Activated CD4-positive, alpha-beta T cell treated with anti-CD3 and anti-CD28 coated beads for 1 hour (primary cell): ENCODE measurements at places on chromosomes 1 and 21.

- no peak for DNase-seq
These were observed 31.0 kb downstream of the DDX20 start for GRCh38 chr1:111786669-111787207.

GRCh38 chr1:108000184-108000583, 35.2 kb upstream of the VAV3 start:
- no peak for DNase-seq

DNA sequence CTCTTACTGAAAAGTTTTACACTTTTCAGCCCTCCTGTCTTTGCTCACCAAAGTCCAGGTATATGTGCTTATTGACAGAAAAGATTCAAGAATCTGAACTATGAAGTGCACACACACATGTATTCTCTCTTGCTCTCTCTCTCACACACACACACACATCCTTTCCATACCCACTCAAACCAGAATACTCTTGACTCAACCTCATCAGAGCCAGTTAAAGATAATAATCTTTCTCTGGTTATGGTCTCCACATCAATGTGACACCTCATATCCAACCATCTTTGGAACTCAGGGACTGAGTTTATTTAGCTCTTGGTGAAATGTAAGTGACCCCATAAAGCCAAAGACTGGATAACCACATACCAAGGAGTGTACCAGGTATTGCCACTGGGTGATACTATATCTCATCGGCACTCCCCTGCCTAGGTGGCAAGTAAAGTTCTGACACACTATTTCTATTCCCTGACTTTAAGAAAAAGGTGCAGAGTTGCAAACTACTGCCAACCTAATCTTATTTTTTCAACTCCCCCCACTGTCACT, 24.9 kb upstream of the RGS8 start:
- no peak for DNase-seq

DNA sequence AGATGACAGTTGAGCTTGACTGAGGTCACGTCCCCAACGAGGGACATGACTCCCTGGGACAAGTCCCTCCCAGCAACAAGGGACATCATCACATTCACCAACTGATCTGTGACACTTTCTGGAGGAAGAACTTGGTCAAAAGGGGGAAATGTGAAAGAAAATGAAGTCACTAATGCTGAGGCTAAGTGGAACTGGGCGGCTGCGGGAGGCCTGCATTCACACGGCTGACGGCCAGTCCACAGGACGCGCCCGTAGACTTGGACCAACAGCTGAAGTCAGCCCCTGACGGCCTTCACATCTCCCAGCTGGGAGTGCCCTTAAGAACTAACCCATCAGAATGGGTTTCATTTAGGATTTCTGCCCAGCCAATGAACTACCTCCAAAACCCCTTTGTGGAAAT, 26.6 kb downstream of the POFUT2 start:
- DNase-seq, result no peak

DNA sequence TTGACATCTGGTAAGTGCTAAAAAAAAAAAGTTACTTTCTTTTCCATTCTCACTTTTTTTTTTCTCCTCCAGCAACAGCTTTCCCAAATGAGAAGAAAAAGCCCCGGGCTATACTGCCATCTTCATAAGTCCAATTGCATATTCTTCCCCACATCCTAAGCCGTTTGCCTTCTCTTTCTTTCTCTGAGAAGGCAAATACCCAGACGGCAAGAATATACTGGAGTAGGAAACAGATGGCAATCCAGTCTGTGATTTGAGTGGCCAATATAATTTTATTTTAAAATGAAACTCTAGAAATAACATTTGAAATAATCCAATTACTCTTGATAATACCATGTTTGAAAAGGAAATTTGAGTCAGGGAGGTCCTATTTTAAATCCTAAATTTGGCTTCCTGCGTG, 44.6 kb upstream of the GREM2 start:
- DNase-seq, result no peak
